ENCODE measurements at places on chromosomes 1 and 21.

GRCh38 chr1:41775956-41776585 lies 142.7 kb downstream of the HIVEP3 start:
- no peak for DNase-seq

DNA sequence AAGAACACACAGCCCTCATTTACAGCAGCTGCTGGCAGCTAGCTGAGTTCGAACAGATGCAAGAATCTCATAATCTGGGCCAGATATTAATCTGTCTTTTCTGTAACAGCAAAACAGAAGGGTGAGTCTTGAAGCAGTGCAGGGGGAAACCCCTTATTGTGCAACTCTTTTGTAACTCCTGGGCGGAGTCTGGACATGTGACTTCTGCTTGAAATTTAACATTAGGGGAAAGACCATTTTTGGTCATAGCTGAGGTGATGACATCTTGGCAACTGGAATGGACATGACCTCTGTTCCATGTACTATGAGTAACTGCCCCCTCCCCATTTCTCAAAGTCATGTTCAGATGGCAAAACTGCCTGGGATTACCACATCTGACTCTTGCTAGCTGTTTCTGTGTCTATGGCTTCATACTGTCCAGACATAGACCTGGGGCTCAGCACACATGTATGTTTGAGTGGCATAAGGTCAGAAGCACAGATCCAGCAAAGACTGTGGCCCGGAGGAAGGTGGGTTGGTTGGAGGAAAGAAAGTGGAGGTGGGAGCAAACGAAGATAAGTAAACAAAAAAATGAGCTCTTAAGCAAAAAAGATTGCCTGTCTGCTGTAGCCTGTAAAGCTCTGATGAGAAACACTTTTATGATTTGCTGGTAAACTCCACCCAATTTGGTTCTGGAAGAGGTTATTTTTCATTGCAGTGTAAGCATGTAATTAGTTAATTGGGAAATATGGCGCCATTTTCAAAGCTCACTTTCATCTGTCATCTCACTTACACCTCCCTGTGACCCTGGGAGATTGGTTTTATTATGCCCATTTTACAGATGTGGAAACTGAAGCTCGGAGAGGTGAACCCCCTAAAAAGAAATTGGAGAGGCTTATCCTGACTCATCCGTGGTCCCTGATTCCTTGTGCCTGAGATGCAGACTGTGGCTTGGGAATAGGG lies 26.1 kb downstream of the ETS2 start:
- DNase-seq: peak; percentile 94

DNA sequence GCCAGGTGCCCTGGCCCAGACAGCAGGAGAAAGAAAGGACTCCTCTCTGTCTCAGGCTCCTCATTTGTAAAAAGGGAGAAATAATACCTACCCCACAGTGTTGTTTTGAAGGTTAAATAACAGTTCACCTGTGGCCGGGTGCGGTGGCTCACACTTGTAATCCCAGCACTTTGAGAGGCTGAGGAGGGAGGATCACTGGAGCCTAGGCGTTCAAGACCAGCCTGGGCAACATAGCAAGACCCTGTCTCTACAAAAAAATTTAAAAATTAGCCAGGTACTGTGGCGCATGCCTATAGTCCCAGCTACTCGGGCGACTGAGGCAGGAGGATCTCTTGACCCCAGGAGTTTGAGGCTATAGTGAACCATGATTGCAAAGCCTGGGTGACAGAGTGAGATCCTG lies 2.5 kb upstream of the TMEM200B start:
- no peak for DNase-seq

GRCh38 chr1:201216395-201217085 lies 25.9 kb downstream of the IGFN1 start:
- DNase-seq: no peak

DNA sequence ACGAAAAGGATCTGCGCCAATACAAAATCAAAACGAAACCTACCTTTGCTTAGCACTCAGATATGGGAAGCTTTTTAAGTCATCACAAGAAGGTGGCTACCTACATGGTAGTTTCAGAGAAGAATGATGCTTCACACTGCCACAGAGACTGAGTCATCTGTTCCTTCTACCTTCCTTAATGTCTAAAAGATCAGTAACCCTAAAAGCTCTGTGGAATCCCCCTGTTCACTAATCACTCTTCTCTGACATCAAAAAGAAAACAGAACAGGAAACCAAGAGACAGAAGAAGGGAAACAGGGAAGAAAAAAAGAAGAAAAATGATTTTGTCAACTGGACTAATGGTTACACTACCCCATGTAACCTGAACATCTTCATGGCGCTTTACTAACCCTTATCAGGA lies 177.2 kb downstream of the SMYD3 start:
- DNase-seq: no peak

DNA sequence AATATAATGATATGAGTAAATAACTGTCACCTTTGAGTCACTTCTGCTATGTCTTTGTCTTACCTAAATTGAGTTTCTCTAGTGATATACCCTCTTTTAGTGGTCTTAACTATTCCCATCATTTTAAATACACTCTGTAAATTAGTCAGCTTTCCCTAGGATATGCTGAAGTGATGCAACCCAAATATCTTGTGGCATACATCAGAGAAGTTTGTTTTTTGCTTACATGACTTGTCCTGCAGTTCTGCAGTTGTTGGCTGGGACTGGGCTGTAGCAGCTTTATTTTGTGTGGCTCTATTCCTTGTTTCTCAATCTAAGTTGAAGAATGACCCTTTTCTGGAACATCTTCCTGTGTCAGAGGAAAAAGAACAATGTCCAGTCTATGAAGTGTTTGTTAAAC lies 76.4 kb downstream of the TTC3 start:
- DNase-seq: peak; percentile 63

- no peak for DNase-seq
These were observed 75.6 kb downstream of the ADSS2 start for GRCh38 chr1:244376126-244376525.

DNA sequence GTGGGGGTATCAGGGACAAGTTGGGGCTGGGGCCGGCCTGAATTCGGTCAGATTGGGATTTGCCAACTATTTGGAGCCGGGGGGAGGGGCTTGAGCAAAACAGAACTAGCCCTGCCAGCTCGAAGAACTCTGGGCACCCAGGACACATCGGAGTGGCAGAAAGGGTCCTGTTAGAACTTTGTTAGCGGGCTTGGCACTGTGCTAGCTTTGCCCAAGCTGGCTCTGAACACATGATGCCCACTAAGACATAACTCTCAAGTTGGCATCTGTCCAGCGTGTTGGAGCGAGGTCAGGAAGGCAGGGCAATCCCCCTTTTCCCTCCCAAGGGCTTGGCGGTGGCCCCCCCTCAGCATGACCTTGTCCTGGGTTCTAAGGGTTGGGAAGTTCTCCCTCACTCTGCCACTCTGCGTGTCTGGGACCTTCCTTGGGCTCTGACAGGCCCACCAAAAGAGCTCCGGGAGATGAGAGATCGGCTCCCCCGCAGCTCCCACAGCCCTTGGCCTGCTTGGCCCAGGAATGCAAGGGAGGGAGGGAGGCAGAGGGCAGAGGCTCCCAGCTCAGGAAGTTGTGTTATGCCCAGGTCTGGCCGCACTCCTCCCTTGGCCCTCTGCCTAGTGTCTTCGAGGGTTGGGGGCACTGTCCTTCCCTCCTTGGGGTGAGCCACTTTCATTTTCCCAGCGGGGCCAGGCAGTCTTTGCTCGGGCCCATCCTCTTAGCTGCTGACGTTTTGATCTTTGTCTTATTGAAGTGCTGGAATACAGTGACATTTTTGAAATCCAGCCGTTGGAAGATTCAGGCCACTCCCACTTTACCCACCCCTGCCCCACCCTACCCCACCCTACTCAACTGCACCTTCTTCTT lies 1.2 kb downstream of the LMNA start:
- peak; percentile 70 for DNase-seq

DNA sequence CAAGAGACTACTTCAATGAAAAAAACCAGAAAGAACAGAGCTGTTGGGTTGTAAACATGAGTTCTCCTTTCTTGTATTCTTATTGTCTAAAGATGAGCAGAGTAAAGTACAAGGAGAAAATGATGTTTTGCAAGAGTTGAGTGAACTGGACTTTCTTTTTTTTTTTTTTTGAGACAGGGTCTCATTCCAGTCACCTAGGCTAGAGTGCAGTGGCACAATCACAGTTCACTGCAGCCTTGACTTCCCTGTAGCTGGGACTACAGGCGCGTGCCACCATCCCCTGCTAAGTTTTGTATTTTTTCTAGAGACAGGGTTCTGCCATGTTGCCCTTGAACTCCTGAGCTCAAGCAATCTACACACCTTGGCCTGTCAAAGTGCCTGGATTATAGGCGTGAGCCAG lies 7.1 kb upstream of the IVNS1ABP start:
- no peak for DNase-seq

DNA sequence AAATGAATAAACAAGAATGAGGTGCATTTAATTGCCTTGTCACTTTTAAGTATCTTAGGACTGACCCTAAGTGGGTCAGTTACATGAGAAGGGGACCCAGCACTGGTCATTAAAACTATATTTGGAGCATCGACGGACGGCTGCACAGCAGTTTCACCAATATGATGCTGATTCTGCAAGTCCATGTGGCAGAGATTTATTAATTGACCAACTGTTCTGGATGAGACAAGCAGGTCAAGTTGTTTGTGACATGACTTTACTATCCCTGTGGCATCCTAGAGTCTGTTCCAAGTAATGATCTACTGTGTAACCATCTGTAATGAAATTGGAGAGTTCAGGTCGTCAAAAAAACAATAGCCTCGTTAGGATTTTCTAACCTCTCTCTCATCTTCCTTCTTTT lies 9.5 kb downstream of the AMPD1 start:
- DNase-seq: no peak

GRCh38 chr1:226763905-226764264 lies 24.8 kb upstream of the ITPKB start:
- DNase-seq: peak; percentile 89

DNA sequence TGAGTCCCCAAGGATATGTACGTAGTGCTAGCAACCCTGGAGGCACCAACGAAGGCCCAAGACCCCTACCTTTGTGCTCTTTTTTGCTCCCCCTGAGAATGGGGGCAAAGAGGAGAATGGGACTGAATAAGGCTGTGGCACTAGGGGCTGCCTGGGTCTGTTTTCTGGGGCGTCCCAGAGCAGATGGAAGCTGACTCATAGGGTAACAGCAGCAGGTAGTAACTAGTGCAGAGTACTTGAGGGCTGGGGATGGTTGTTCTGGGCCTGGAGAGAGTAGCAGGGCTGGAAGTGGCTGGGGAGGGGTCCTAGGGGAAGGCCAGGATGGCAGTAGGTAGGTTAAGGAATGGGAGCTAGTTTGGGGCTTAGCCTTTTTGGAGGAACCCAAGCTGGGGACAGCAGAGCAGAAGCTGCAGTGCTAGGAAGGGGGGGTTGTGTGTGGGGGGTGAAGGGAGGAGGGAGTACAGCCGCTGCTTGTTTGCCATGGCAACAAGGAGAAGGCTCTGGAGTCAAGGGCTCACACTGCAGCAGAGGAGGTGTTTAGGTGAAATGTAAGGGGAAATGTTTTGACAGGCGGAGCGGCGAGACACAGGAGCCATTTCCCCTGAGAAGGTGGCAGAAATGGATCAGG lies 1.8 kb downstream of the NCDN start:
- DNase-seq: no peak

DNA sequence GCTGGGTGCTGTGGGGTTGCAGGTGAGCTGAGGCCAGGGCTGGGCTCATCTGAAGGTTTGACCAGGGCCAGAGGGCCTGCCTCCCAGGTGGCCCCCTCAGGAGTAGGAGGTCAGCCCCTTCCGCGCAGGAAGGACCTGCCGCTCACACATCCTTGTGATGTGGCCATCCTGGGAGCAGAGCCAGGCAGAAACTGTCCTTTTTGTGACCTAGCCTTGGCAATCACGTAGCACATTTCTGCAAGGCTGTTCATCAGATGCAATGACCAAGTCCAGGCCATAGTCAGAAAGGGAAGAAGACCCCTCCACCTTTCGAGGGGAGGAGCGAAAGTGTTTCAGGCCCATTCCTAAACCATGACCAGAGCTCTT lies 55.5 kb upstream of the TRAPPC10 start:
- DNase-seq: peak; percentile 41

DNA sequence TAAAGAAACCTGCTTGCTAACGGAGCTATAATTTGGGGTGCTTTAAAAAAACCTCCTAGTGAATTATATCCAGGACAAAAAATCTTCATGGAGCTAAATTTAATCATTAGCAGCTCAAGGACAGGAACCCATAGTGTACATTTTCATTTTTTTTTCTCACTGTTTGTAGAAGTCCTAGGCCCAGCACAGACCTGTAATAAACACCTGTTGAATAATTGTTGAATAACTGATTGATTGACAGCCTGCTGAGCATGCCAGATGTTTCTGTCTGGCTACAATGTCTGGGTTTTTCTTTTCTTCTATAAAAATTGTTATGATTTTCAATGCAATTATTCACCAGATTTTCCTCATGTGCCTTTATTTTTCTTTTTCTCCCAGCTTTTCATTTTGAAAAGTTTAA lies 10.9 kb upstream of the GALNT2 start:
- no peak for DNase-seq

- DNase-seq: no peak
These were observed 255.7 kb downstream of the RRAGC start for GRCh38 chr1:38603907-38604306.

GRCh38 chr1:89942014-89942413 lies 52.9 kb upstream of the ZNF326 start:
- no peak for DNase-seq

GRCh38 chr21:38988509-38989378 lies 183.0 kb downstream of the ETS2 start:
- no peak for DNase-seq

DNA sequence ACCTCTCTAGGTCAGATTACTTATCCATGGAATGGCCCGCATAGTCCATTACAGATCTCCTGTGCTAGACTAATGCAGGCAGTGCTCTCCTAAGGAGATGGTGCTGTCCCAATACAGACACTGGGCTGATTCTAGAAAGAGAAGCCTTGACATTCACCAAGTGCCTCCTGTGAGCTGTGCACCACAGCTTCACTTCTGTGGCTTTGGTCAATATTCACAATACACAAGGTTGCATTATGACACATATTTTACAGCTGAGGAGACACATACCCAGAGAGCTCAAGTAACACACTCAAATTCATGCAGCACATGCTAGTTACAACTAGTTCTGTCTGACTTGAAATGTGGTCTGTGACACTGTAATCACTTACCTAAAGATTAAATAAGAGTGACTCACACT lies 59.4 kb upstream of the LRRC8B start:
- DNase-seq: peak; percentile 7

DNA sequence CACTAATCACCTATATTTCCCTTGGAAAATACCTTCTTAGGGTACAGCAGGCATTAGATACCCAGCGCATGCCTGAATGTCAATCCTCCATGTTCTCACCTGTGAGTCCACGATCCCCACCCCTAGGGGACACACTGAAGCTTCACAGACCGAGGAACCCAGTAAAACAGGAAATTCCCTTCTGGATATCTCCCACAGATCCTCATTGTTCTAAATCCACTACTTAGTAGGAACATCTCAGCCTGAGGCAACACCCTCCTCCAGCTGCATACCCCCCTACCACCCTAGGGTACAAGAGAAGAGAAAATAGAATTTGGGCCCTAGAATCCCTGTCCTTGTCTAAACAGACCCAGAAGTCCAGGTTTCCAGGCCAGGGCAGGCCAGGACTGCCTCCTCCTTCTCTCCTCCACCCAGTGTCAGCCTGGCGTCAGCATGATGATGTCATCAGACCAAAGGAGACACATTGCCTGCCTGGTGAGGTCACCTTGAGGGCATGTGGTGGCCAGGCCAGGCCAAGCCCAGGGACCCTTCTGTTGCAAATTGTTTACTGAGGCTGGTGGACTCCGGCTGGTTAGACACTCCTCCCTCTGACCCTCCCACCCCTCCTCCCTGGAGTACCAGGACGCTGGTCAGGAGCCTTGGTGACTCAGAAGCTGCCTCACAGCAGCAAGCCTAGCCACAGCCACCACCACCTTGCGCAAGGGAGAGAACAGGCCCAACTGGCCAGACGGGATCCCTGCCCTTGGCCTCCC lies 6.2 kb downstream of the NECTIN4 start:
- peak; percentile 85 for DNase-seq

All from fibroblast of skin of right biceps (primary cell).